Activated CD4-positive, alpha-beta T cell treated with anti-CD3 and anti-CD28 coated beads, Interleukin-2, amount 50 U/mL, for 24 hours (primary cell): ENCODE measurements at places on chromosomes 12 and 14.

- no peak for DNase-seq
Observed at GRCh38 chr12:71655495-71655894, 8.2 kb downstream of the ZFC3H1 start.

GRCh38 chr12:131902332-131903241, 8.2 kb downstream of the ULK1 start:
- no peak for DNase-seq

GRCh38 chr12:68530965-68531364, 79.7 kb upstream of the RAP1B start:
- no peak for DNase-seq

- no peak for DNase-seq
Observed at GRCh38 chr14:104655128-104655848, 34.1 kb upstream of the INF2 start.

DNA sequence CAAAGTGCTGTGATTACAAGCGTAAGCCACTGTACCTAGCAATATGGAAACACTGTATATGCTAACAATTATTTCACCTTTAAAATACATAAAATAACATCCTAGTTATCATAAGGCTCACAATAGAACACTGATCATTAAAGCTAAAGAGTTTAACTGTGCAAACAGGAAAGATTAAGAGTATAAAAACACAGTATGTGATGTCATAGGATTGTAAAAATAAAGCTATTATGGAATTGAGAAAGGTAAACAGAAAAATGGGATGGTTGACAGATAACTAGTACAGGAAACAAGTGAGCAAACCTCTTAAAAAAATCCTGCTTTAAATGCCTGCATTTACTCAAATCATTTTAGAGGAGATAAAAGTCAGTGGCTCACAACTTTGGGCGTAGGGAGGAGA, 10.8 kb upstream of the IPO8 start:
- no peak for DNase-seq

- no peak for DNase-seq
Observed at GRCh38 chr12:101927999-101928398, 50.6 kb downstream of the DRAM1 start.

- DNase-seq = no peak
Observed at GRCh38 chr12:22578328-22578727, 34.0 kb upstream of the C2CD5 start.

DNA sequence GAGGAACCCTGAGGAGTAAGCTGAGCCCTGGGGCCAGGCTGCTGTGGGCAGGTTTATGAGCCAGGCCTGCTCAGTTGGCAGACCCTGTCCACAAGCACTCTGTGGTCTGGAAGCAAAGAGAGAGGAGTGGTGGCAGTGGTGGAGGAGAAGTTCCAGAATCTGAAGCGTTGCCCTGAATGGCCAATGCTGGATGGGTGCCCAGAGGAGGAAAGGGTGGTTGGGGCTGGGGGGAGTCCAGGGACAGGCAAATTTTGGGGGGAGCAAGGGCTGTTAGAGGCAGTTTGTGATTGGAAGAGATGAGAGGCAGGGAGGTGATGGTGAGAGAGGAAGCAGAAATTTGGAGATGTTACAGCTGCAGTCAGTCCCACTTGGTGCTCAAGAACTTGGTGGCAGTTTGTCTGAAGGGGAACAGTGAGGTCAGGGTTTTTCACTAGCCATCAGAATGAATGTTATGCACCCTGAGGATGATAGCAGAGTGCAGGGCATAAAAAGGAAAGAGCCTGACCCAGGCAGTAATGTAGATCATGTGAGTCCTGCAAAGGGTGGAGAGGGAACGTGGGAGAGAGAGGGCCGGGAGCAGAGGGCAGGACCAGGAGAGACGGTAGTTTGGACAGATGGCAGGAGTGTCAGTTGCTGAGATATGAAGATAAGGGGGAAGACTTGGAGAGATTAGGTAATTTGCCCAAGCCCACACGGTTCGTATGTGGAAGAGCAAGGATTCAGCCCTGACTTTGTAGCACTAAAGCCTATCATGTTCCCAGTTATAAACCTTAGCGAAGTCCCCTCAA, 51.2 kb downstream of the GALNT8 start:
- DNase-seq = no peak

- no peak for DNase-seq
Observed at GRCh38 chr14:71533390-71533789, 398.8 kb upstream of the RGS6 start.

GRCh38 chr12:106918746-106919145, 37.0 kb upstream of the TMEM263 start:
- DNase-seq = no peak

- no peak for DNase-seq
Observed at GRCh38 chr14:79493081-79493645, 718.1 kb downstream of the DIO2 start.

DNA sequence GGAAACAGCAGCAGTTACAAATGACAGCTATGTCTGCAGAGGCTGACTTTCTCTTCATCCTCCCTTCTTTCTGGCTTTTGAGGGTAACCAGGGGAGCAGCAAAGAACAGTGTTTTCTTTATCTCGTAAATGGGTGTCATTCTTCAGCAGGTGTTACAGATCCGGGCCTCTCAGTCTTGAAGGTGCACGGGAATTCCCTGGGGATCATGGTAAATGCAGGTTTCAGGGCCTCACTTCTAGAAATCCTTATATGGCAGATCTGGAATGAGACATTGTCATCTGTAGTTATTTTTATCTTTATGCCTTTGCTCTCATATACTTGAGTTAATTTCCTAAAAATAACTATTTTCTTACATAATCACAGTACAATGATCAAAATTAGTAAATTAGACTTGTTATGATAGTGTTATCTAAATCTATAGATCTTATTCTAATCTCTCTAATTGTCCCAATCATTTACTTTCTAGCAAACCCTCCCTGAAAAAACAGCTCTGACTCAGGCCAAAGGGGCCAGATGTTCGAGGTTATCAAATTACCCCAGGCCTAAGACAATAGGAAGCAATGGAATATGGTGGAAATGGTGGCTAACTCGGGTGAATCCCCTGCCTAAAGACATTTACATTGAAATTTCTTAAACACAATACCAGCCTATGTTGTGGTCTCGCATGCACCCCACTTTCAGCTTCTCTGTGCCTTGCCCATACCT, 145.0 kb downstream of the CAND1 start:
- DNase-seq = no peak
